ENCODE measurements at places on chromosomes 2 and 18.

DNA sequence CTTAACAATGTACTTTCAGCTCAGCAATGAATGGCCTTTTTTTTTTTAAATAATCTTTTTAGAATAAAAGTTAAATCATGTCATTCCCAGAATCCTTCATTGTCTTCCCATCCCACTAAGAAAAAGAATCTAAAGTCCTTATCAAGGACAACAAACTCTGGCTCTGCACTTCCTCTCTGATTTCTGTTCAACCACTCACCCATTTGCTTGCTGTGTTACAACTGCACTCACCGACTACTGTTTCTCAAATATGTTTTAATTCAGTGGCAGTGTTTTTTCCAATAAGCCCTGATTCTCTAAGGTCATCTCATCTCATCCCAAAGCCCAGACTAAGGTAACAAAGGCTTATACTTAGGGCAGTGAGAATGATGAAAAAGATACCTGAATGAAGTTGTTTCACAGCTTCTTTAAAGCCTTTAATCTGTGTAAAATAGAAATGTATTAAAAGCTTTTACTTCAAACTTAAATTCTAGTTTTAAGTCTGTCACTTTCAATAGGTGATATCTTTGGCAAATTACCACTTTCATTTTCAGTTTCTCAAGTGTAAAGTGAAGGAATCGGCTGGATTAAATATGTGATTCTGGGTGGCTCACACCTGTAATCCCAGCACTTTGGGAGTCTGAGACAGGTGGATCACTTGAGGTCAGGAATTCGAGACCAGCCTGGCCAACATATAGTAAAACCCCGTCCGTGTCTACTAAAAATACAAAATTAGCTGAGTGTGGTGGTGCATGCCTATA lies 87.6 kb downstream of the RBBP8 start:
- DNase-seq = no peak

GRCh38 chr18:45723567-45724355 lies at the start of gene SLC14A1:
Gene SLC14A1 (plus strand): TSS chr18:45724181. CDS start chr18:45730321, 6,140 bp downstream.
- DNase-seq = no peak

- no peak for DNase-seq
These were observed 99.6 kb upstream of the DDX18 start for GRCh38 chr2:117714745-117715417.

DNA sequence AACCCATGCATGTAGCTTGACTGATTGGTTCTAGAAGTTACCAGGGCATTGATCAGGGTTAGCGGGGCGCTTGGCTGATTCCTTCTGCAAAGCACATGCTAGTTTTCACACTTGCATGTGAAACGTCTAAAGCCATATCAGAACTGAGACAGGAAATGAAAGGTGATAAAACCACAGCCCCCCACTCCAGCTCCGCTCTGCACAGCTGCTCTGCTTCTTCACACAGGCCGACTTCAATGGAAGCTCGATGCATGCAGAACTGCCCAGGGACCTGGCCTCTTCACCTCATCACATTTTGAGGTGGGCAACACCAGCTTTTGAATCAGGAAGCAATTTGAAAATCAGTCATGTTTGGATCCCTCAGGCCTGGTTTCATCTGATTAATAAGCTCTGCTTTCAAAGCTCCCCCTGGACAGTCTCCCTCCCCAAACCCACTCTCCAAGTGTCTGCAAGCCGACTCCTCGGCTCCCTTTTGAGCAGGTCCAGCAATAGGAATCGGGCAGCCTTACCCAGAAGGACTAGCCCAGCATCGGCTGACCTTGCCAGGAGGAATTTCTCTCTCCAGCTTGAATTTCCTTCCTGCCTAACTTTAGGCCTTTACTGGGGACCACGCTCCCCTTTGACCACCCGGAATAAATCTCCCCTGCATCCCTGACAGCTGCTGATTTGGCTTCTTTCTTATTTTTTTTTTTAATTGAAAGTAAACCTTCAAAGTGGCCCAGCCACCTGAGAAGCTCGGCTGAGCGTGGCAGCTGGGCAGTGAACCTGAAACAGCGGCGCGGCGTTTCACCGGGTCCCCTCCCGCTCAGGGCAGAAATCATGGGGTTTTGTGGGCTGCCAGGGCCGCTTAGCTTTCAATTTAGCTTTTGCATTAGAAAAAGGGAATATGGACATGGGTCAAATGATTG lies 31.7 kb downstream of the HRH4 start:
- peak; percentile 7 for DNase-seq

DNA sequence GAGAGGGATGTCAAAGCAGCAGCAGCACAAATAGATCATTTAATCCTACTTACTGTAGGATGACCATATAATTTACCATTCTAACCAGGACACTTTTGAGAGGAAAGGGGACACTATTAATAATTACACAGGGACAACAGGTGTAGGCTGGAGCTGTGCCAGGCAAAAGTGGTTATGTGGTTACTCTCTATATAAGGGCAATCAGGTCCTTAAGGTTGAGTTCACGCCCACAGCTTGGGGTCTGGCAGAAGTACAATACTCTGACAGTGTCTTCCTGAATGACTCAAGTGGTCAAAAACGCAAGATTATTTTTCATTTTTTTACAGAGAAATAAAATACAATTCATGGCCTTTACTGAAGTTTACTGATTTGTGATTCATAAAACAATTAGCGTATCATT lies 2.8 kb downstream of the PREPL start:
- peak; percentile 55 for DNase-seq

DNA sequence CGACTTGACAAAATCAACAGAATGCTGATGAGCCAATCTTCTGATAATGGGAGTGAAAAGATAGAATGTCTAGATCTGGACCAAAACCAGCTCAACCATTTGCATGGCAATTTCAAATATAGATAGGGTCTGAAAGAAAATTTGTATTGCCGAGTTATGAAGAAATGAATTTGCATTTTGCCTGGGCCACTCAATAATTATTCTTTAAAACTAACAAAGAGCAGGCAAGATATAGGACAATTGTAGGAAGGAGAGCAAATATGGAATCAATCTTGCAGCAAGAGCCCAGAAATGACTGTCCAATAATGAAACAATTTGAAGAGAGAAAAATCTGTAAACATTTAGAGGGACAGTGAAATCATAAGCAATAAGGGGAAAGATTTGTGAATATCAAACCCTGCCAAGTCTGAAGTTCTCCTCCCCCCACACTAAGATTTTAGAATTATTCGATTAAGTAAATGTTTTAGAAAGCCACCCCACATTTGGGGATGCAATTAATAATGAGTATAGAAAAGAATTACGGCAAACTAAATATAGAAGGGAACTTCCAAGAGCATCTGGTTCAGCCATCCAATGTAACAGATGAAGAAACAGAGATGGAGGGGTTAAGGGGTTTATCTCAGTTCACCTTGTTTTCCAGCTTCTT lies 377.4 kb downstream of the SETBP1 start:
- no peak for DNase-seq

DNA sequence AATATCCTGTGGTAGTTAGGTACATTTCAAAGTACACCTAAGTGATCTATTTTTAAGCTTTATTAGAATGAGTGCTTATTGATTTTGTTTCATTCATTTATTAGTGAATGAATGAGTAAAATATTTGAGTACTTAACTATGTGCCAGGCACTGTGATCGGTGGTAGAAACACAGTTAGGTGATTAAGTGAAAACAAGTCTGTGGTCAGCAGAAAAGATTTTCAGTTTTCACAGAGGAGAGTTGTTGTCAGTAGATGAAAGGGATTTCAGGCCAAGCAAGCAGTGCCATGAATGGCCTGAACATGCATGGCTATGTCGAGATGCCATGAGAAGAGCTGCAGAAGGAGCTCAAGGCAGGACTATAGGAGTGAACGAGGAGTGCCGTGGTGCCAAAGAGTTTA lies 85.9 kb downstream of the SPTBN1 start:
- no peak for DNase-seq

DNA sequence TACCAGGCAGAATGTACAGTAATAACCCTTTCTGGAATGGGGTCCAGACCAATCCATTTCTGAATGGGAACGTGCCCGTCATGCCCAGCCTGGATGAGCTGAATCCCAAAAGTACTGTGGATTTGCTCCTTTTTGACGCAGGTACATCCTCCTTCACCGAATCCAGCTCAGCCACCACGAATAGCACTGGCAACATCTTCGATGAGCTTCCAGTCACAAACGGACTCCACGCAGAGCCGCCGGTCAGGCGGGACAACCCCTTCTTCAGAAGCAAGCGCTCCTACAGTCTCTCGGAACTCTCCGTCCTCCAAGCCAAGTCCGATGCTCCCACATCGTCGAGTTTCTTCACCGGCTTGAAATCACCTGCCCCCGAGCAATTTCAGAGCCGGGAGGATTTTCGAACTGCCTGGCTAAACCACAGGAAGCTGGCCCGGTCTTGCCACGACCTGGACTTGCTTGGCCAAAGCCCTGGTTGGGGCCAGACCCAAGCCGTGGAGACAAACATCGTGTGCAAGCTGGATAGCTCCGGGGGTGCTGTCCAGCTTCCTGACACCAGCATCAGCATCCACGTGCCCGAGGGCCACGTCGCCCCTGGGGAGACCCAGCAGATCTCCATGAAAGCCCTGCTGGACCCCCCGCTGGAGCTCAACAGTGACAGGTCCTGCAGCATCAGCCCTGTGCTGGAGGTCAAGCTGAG lies 89.6 kb downstream of the SH3BP4 start:
- DNase-seq = no peak

DNA sequence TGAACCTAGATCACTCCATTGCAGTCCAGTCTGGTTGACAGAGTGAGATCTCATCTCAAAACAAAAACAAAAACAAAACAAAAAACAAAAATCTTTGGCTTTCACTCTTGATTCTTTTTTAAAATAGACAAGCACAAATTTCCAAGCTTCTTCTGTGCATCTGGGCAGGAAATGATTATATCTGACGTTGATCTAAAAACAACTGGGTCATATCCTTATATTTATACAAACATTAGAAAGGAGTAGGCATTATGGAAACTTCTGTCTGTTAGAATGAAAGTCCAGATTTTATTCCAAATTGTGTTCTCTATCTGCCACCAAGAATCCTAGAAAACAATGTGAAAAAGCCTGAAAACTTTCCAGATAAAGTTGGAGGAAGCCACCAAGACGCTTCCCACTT lies 26.2 kb upstream of the PMAIP1 start:
- DNase-seq = no peak

GRCh38 chr2:151395509-151396374 lies 14.0 kb upstream of the RIF1 start:
- no peak for DNase-seq

DNA sequence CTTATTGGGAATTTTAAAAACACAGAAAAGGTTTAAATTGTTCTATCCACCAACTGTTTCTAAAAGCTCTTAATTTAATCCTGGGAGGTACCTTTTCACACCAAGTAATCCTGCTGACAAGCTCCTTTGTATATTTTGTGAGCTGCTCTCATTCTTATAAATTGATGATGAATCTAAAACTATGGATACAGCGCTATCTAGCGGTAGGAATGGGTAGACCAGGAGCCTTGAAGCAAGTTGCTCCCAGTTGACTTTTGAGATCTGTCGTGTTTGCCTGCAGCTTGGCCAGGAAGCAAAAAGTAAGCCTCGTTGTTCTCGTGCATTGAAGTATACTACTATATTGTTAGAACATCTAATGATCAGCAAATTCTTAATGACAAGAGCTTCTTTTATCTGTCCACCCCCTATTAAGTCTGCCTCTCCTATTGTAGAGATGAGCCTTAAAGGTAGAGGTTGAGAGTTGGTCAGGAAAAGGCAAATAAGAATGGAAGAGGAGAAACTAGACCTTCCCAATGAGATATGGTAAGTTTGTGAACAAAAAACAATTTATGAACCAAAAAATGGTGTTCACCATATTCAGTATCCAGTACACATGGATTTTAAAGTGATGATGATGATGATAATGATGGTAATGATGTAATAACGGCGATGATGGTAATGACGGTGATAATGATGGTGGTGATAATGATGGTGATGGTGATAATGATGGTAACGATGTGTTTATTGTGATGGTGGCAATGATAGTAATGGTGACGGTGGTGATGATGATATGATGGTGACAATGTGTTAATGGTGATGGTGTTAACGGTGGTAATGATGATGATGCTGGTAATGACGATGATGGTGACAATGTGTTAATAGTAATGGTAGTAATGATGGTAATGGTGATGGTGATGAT lies 212.1 kb upstream of the NCKAP5 start:
- DNase-seq = peak; percentile 68

- DNase-seq = no peak
These were observed 226.0 kb downstream of the GULP1 start for GRCh38 chr2:188517549-188518215.

DNA sequence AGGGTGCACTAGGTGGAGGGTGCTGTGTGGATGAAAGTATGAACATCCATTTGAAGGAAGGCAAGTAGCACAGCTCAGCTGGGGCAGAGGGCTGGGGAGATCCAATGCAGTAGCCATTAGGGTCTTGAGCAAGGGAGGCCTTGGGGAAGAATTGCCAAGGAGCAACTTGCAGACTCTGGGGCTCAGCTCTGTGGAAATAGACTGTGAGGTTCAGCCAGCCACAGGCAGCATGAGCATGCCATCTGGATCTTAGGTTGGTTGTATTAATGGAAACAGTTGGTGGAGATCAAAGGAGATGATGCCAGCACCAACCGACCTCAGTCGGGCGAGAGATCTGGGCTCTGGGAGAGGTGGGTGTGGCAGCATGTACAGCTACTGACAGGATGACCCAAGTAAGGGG lies 5.6 kb downstream of the ZAP70 start:
- DNase-seq = no peak

DNA sequence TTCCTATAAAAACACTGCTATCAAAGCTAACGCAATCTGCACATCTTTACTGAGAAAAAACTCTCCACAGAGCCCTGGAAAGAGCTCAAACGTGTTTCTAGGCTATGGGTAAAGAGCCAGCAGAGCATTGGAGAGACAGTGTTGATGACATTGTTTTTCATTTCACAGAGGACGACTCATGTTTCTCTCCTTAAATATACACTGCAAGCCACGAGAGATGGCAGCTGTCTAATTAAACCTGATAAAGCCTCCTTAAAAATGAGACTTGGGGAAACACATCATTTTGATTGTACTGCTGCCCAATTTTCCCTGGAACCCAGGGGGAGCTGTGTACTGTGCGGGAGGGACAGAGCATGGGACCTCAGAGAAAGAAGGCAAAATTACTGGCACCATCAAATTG lies 294.3 kb upstream of the SETBP1 start:
- no peak for DNase-seq

- DNase-seq = no peak
These were observed 8.0 kb downstream of the UGT1A1 start for GRCh38 chr2:233768076-233768475.

GRCh38 chr18:10033016-10033399 lies 119.2 kb downstream of the VAPA start:
- DNase-seq = no peak

GRCh38 chr2:68185541-68186164 lies 28.0 kb downstream of the PNO1 start:
- DNase-seq = no peak

GRCh38 chr2:26519396-26520147 lies 41.6 kb upstream of the OTOF start:
- no peak for DNase-seq

DNA sequence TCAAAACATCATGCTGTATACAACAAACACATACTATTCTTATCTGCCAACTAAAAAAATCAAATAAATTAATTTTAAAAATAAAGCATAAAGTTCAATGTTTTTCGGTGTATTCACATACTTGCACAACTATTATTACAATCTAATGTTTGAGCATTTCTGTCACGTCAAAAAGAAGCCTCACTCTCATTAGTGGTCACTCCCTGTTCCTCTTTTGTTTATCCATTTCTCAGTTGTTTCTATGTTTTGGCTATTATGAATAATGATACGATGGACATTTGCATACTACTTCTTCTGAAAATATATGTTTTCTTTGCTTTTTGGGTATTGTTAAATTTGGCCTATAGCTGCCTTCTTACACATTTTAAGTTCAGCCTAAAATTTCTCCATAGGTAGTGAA lies 773.0 kb upstream of the HS6ST1 start:
- no peak for DNase-seq
